Lower lobe of right lung (tissue), 2 donors: ENCODE measurements at places on chromosomes 11 and 22. TPM values are rescaled to one million over a fixed set of nuclear protein-coding genes. Genes with fewer than 3 reads are reported as not detected.

DNA sequence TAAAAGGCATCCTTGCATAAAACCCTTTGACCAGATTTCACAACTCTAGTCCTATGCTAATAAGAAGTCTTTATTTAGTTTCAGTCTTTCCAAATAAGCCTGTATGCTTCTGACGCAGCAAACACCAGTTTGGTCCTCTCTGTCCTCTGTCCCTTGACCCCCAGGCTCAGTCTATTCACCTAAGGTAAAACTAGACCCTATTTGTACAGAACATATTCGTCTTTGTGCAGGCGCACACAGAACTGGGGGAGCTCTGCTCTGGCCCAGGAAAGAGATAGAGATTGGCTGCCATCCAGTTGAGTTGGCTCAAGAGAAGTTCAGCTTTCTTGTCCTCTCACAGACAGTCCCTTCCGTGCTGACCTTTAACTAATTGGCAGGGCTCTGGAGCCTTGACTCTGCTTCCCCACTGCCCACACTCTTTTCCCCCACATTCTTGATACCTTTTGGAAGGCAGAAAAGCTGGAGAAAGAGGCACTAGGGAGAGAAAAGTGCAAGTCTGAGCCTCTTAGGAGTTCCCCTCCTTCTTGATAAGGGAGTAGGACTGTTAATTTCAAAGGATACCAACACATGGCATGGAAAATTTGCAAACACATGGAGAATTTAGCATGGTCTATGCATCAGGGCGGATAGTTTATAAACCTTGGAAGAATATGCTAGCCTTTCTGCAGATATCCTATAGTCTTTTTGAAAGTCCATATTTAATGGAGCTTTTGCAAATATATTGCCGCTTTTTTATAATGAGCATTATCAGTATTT lies 21.2 kb upstream of the PSMA1 start:
- peaks cover 41% of the 10 kb centered on the region for H3K4me1 ChIP-seq
- peak overlapping the region; percentile 76 for H3K27ac ChIP-seq
- no peaks in the 10 kb centered on the region for H3K36me3 ChIP-seq
- DNase-seq, result no peak
- H3K27me3 ChIP-seq, result no peaks in the 10 kb centered on the region
- no peak overlapping the region for H3K4me3 ChIP-seq

- no peaks in the 10 kb centered on the region for H3K4me1 ChIP-seq
- H3K27me3 ChIP-seq, result no peaks in the 10 kb centered on the region
- no peak for DNase-seq
- no peak overlapping the region for H3K27ac ChIP-seq
- H3K4me3 ChIP-seq, result no peak overlapping the region
- no peaks in the 10 kb centered on the region for H3K36me3 ChIP-seq
Observed at GRCh38 chr11:22656130-22656529, 10.3 kb upstream of the GAS2 start.

PGA5 gene
- total RNA-seq, result 0.32 TPM

DENND6B gene
- 14.4 TPM for total RNA-seq
